ENCODE measurements at places on chromosomes 5 and 9. TPM values are rescaled to one million over a fixed set of nuclear protein-coding genes. Genes with fewer than 3 reads are reported as not detected.

DNA sequence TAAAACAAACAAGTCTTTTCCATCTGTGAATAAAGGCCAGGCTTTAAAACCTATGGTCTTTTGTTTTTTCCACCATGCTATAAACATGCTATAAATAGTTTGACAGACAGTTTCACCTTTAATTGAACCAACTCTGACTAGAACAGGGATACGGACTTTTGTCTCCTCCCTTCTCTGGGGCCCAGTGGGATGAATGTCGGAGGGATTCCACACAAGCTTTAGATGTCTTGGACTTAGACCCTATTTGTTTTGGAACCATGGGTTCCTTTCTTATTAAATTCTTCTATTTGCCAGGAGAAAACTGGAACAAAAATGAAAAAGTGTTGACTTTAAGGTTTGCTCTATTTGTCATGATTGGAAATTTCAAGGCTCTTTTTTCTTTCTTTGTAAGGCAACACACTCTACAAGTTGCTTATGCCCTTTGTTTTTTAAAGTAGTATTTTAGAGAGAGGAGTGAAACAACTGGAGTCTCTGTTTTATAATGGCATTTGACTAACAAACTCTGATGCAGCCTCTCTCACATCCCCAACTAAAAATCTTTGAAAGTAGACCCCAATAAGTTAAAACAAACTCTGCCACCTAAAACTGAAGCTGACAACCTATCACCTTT, 145.3 kb downstream of the MLLT3 start:
- DNase-seq: no peak

The DENND4C gene
- total RNA-seq: 44.0 TPM

The SCGB3A2 gene
- not detected for total RNA-seq

The PCDHGA5 gene
- total RNA-seq: 0.58 TPM

DNA sequence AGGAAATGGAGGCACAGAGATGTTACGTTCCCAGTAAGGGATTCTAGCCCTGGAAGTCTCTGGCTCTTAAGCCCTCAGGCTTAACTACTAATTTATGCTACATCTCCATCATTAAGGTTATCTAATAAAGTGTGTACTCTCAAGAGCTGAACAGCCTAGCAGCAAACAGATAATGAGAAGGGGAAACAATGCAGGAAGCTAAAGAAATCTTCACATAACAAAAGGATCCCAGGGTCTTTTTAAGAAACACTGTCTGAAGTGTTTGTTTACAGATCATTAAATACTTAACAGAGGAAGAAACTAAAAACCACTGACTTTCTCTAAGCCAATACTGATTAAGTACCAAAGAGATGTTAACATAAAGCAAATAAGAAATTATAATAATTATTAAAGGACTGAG, 129.0 kb downstream of the PAPPA start:
- no peak for DNase-seq

DNA sequence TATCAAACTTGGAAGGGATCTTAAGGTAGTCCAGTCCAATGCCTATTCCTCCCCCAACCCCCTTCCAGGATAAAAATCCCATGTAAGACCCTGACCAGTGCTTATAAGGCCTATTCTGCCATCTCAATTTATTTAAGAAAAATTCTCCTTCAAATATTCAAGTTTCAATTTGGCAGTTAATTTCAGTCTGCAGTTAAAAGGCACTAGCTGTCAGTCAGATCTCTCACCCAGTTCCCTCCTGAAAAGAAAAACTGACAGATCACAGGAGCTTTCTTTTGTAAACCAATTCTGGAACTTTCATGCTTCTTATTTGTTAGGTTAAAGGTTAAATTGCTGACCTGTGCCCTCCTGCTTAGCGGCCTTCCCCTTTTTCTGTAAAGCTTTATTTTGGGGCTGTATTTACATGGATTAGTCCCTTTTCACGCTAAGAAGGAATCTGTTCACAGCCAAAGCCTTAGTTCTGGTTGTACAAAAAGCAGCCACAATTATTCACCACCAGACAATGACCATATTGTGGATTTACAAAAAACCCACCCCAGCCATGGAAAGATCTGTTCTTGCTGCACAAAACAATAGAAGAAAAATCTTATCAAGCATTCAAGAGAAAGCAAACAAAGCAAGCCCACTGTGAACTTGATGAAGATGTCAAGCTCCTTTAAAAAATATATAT, 68.7 kb downstream of the DENND1A start:
- DNase-seq: no peak

The TMEM174 gene
- not detected for total RNA-seq

DNA sequence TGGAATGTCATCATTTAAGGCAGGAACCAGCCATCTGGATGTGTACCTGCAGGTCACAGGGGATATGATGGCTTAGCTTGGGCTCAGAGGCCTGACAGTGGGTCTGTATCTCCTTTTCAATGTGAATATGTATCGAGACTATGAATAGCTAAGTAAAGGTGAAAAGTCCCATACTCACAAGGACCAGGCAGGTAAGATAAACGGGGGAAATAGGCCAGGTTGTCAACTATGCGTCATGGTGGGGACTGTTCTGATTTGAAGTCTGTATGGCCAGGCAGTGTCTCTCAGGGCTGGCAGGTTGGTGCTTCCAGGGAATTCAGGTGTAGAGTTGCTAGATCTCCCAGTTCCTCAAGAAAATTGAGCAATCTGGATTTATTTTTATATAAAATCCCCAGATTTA, 987.9 kb upstream of the WWC1 start:
- DNase-seq: no peak

DNA sequence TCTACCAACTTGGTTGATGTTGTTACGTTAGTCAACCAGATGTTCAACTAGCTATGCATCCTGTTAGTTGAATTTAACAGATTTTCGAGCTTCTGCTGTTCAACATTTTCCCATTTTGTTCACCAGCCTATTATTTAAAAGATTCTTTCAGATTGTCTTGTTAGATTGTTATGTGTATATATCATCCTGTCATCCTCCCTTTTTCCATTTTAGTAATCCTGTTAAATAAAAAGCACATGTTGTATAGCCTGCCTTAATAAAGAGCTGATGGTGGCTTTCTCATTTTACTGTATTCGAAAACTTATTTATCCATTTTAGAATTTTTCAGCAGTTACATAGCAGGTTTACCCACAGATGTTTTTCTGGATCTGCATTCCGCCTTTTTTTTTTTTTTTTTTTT, 4.3 kb downstream of the TMEFF1 start:
- DNase-seq: no peak

DNA sequence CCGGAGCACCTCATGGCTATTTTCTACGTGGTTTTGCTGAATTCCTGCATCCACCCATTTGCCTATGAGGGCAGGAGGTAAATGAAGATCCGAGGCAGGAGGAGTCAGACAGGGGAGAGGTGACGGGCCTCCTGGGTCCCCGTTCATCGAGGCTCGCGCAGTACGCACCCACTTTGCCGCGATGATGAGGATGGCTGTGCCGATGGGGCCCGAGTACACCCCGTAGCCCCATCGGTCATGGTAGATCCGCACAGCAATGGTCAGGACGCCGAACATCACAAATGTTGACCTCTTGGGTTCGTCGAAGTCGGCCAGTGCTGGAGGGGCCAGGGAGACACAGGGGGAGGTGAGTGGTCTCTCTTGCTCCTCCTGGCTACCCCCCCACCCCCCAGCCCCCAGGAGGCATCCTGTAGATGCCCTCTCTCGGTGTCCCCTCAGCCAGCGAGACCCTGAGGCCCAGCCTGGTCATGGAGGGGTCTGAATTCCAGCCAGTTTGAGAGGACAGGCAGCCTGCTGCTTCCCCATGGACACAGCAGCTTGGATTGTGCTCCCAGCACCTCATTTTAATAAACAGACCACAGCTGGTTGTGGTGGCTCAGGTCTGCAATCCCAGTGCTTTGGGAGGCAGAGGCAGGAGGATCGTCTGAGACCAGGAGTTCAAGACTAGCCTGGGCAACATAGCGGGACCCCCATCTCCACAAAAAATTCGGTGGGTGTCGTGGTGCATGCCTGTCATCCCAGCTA, 5.9 kb downstream of the MYMK start:
- DNase-seq: no peak

The ARSI gene
- total RNA-seq: 2.4 TPM

The TMEM252 gene
- not detected for total RNA-seq

The MCIDAS gene
- total RNA-seq: not detected

- DNase-seq: no peak
Measured at GRCh38 chr9:98104445-98104881, 14.6 kb downstream of the TRIM14 start.

- no peak for DNase-seq
Measured at GRCh38 chr9:3235497-3235896, 290.3 kb downstream of the RFX3 start.

DNA sequence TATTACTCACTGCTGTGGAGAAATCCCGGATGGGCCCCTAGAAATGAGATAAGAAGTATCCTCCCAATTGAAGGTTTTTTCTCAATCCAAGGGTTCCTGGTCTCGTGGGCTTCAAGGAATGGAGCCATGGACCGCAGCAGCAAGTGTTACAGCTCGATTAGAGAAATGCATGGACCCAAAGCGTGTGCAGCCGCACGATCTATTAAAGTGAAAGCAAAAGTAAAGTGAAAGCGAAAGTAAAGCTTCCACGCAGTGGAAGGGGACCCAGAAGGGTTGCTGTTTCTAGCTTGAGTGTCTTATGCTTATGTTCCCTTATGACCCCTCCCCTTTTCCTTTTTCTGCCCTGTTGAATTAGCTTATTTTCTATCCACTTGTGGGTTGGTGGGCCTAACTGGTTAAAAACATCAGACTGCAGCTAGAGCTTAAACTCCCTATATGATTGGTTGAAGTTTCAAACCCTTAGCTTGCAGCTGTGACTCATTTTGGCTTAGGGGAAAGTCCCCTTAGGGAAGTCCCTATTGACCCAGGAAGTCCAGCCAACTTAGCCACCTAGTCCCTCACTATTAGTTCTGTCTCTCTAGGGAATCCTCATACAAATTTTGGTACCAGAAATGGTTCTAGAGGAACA, 1111.8 kb downstream of the TAF11L14 start:
- DNase-seq: no peak

GRCh38 chr5:162485666-162486292, 418.2 kb downstream of the GABRG2 start:
- no peak for DNase-seq

DNA sequence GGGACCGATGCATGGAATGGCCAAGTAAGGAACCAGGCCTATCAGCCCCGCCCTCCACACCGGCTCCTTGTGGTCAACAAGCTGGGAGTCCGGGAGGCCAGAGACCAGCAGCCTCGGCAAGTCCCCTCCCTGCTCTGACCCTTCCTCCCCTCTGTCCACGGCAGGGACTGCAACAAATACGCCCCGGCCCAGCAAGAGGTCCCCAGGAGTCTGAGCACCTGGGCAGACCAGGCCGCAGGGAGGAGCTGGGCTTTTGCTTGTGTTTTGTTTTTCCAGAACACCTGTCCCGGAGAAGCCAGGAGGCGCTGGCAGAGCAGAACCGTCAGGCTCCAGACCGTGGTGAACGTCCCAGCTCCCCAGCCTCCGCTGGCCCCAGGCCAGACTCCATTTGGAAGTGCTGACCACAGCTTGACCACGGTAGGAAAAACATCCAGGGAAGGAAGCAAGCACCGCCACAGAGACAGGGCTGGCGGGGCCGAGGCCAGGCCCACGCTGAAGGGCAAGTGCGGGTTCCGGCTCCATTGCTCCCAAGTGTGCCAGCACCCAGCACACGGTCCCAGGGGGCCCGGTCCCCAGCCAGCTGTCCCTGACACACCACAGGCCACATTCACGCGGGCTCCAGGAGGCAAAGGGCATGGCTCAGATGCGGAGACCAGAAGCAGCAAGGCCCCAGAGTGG, 56.7 kb downstream of the VAV2 start:
- peak; percentile 56 for DNase-seq
